ENCODE measurements at places on chromosomes 11 and 22.
A peak's percentile ranks its signal among the peaks of the same experiment; 100 is the strongest.

DNA sequence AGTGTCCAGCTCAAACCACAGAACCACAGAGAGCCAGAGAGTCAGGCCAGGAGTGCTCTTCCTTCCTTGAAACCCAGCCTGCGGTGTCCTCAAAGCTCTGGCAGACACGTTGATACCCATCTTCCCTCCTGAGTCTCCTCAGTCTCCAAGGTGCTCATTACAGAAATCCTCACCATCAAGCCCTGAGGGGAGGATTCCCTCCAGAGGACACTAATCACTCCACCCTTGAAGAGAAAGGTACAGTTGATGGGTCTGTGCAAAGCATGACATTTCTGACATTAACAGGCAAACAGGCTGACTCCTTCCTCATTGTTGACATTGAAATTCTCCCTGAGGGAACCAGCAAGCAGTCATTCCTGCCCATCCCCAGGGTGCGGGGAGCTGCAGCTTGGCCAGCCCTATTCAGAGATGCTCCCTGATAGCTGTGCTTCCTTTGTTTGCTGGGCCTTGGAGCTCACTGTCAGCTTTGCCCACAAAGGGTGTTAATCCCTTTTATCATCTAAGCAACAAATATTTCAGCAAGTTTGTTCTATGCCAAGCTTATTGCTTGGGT, 101.7 kb upstream of the CSNK2A3 start:
- no peak overlapping the region for H3K4me3 ChIP-seq
- H3K4me1 ChIP-seq: peaks cover 7% of the 10 kb centered on the region
- H3K27ac ChIP-seq: no peak overlapping the region
- H3K36me3 ChIP-seq: no peaks in the 10 kb centered on the region
- no peaks in the 10 kb centered on the region for H3K27me3 ChIP-seq
- no peak for DNase-seq

DNA sequence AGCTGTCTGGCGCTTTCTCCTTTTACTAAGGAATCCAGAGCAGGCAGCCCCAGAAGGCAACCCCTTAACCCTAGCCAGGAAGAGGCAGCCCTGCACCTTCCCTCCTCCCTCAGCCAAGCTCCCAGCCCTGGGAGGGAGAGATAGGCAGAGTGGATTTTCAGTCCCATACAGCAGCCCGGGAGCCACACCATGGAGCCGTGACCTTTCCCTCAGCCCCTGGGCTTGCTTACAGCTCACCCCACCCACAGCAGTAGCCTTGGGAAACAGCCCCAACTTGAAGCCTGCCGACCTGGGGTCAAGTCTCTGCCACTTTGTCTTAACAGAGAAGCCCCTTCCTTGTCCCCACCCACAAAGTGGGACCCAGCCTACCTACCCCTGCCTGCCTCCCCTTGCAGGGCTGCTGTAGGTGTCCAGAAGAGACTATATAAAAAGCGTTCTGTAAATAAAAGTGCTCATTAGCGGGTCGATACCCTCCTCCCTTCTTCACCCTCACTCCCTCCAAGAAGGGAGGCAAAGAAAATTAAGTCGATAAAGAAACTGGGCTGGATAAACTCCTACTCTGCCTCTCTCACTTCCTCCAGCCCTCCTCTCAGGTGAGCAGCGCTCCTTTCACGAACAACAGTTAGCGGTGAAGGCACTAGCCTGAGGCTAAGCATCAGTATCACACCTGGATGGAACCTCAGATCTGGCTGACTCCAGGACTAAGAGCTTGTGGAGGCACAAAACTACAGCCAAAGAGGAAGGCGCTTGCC, 4.2 kb downstream of the TST start:
- H3K4me3 ChIP-seq: no peak overlapping the region
- no peak for DNase-seq
- H3K27me3 ChIP-seq: no peaks in the 10 kb centered on the region
- no peaks in the 10 kb centered on the region for H3K36me3 ChIP-seq
- peaks cover 27% of the 10 kb centered on the region for H3K4me1 ChIP-seq
- no peak overlapping the region for H3K27ac ChIP-seq

GRCh38 chr11:126990716-126991480, 9.7 kb downstream of the KIRREL3 start:
- H3K4me1 ChIP-seq: no peaks in the 10 kb centered on the region
- DNase-seq: no peak
- no peak overlapping the region for H3K27ac ChIP-seq
- no peaks in the 10 kb centered on the region for H3K36me3 ChIP-seq

DNA sequence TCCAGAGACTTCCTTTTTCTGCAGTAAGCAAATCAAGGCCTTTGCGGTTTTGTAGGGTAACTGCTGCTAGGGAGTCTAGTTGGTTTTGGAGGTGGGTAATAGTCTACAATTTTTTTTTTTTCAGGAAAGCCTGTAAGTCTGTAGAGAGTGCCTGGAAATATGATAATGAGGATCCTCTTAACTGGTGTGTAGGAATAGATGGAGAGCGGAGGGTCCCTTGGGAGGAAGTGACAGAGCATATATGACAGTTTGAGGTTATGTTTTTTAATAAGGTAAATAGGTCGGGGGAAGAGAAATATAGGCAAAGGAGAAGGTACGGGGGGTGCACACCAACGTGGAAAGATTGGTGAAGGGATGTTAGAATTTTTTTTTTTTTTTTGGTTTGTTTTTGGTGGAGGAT, 25.9 kb downstream of the ZNF195 start:
- DNase-seq: no peak
- H3K4me1 ChIP-seq: no peaks in the 10 kb centered on the region
- peaks cover 1% of the 10 kb centered on the region for H3K36me3 ChIP-seq
- H3K27ac ChIP-seq: no peak overlapping the region
- H3K4me3 ChIP-seq: no peak overlapping the region

DNA sequence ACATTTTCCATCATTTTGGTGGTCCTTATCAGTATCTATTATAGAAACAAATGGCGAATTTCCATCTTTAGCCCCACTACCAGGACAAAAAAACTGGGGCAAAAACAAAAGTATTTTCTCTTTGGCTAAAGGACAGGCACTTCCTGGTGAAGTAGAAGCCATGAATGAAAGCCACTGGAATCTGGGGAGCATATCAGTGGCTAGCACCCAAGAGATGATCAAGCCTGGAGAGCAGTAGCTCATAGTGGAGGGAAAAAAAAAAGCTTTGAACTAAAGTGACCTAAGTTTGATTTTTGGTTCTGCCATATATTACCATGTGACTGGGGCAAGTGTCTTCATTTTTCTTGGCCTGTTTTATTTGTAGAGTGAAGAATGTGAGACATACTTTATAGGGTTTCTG, 272.3 kb downstream of the GUCY1A2 start:
- no peak for DNase-seq
- no peaks in the 10 kb centered on the region for H3K27me3 ChIP-seq
- H3K4me1 ChIP-seq: no peaks in the 10 kb centered on the region
- no peaks in the 10 kb centered on the region for H3K36me3 ChIP-seq

DNA sequence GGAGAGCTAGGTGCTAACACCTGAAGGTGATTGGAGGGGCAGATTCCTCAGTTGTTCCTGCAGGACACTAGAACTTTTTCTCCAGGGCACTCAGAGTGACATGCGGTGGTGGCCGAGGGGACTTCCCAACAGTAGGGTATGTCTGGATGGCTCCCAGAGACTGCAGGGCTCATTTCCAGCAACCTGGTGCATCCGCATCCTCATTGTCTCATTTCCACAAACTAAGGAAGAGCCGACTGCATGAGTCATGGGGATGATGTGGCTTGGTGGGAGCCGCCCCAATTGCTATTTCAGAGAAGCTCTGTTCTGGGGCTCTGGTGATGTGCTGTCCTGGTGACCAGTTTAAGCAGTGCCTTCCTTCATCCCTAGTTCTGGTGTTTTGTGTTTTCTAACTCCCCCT, 2.8 kb upstream of the ROBO4 start:
- peaks cover 9% of the 10 kb centered on the region for H3K27me3 ChIP-seq
- H3K36me3 ChIP-seq: no peaks in the 10 kb centered on the region
- peak; percentile 57 for DNase-seq

GRCh38 chr11:85318573-85318972, 308.6 kb downstream of the DLG2 start:
- H3K4me3 ChIP-seq: no peak overlapping the region
- no peaks in the 10 kb centered on the region for H3K27me3 ChIP-seq
- no peak overlapping the region for H3K27ac ChIP-seq
- no peaks in the 10 kb centered on the region for H3K36me3 ChIP-seq

DNA sequence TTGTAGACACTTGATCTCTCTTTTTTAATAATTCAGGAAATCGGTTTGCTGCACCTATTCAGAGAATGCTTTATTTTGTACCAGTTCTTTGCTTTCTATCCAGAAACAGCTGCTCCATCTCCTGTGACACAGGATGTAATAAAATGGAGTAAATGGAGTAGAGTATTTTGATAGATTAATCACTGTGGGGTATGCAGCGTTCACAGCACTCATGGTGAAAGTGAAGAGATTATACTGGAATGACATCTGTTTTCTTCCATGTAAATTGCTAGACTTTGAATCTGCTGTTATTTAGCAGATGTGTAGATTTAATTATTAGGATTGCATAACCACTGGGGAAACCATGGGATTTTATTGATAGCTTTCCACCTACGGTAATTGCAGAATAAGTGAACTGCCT, 227.3 kb upstream of the ARHGAP42 start:
- DNase-seq: peak; percentile 63
- no peaks in the 10 kb centered on the region for H3K27me3 ChIP-seq
- H3K27ac ChIP-seq: no peak overlapping the region

DNA sequence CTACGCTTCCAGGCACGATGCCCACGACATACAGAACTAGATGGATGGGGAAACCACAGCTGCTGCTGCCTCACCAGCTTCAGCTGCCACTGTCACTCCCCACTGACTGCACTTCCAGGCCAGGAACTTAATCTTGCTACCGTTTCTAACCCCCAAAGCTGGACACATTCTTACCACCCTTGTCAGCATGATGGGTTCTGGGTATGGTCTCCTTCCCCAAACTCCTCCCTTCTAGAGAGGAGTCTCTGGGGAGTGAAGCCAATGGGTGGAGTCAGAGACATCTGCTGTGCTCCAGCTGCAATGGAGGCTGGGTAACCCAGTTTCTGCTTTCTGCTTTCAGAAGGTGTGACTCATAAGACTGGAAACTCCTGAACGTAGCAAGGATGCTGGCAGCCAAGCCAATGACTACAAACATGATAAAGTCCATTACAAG, 87.0 kb upstream of the THY1 start:
- H3K4me3 ChIP-seq: no peak overlapping the region
- H3K36me3 ChIP-seq: no peaks in the 10 kb centered on the region
- no peak overlapping the region for H3K27ac ChIP-seq

DNA sequence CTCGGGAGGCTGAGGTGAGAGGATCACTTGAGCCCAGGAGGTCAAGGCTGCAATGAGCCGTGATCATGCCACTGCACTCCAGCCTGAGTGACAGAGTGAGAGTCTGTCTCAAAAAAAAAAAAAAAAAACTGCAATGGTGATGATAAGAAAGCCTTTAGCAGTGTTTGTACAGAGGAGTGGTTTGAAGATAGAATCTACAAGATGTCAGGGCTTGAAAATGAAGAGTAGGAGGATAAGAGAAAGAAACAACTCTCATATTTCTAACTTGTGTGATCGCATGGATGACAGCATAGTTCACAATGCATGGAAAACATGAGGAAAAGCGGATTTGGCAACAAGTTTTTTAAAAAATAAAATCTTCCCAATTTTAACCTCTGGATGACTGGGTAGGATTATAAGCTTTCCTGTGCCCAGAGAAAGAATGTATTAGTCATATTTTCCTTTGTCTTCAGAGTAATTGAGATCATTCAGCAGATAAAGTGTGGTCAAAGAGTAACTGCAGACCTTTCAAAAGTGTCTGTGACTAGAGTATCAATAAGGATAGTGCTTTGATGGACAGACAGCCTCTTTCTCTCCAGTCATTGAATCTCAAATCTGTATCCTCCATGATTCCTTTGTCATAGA, 328.1 kb downstream of the CASP12 start:
- no peak for DNase-seq
- H3K27me3 ChIP-seq: no peaks in the 10 kb centered on the region
- no peaks in the 10 kb centered on the region for H3K36me3 ChIP-seq
- no peak overlapping the region for H3K4me3 ChIP-seq

GRCh38 chr11:47394322-47395222, 13.8 kb upstream of the SLC39A13 start:
- no peaks in the 10 kb centered on the region for H3K27me3 ChIP-seq
- no peak overlapping the region for H3K4me3 ChIP-seq
- H3K4me1 ChIP-seq: peaks cover 5% of the 10 kb centered on the region
- peak overlapping the region; percentile 36 for H3K27ac ChIP-seq
- H3K36me3 ChIP-seq: no peaks in the 10 kb centered on the region

DNA sequence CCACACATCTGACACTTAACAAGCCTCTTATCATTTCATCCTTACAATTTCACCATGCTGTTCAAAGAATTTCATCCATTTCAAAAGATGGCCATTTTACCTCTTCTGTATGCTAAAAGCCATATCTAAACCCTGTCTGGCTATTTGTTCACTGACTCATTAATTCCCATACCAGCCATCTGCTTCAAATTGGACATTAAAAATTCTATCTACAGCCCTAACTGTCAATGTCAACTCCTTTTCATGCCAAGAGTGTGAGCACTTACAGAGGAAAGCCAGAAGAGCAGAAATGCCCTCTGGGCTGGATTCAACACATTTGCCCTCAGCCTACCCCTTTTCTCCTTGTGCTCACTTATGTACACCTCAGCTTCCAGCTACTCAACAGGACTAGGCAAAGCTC, 59.2 kb downstream of the SYTL2 start:
- H3K36me3 ChIP-seq: no peaks in the 10 kb centered on the region
- no peak overlapping the region for H3K27ac ChIP-seq
- no peak for DNase-seq
- no peak overlapping the region for H3K4me3 ChIP-seq
- H3K27me3 ChIP-seq: no peaks in the 10 kb centered on the region

DNA sequence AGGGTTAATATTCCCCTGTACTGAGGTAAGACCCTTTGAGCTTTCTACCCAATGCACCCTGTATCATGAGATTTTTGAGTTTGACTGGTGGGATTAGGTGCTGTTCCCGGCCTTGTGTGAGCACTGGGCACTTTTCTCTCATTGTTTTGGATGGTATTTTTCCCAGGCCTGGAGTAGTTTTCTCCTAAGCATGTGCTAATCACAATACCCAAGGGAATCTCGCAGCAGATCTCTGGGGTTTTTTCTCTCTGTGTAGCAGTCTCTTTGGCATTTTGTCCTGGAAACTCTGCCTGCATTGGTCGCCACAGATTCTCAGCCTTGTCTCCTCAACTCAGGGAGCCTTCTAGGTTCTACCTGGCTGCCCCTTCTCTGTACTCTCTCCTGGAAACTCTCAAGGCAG, 19.9 kb downstream of the IGHMBP2 start:
- H3K27ac ChIP-seq: no peak overlapping the region
- peaks cover 3% of the 10 kb centered on the region for H3K4me1 ChIP-seq
- H3K4me3 ChIP-seq: no peak overlapping the region
- no peaks in the 10 kb centered on the region for H3K27me3 ChIP-seq

DNA sequence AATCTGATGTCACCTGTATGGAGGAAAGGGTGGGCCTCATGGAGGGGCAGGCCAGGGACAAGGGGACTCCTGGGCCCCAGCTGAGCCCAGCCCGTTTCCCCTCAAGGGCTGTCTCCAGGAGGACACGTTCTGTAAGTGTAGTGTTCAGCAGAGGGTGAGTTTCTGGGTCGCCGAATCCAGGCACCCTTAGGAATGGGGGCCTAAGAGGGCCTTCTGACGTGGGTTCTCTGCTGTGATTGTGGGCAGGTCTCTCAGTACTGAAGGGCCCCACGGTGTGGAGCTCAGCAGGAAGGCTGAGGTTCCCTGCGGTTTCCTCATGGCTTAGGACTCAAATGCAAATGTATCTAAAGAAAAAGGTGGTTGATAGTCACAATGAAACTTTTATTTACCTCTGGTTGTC, 6.5 kb downstream of the PTDSS2 start:
- peaks cover 8% of the 10 kb centered on the region for H3K36me3 ChIP-seq
- no peak overlapping the region for H3K27ac ChIP-seq
- no peaks in the 10 kb centered on the region for H3K4me1 ChIP-seq
- H3K27me3 ChIP-seq: no peaks in the 10 kb centered on the region
- no peak for DNase-seq
